Activated CD8-positive, alpha-beta T cell treated with anti-CD3 and anti-CD28 coated beads, Interleukin-2, amount 10 ng/mL, durations not matched to agents 7 days and 5 days (primary cell): ENCODE measurements at places on chromosomes 7 and 10. TPM values are rescaled to one million over a fixed set of nuclear protein-coding genes. Genes with fewer than 3 reads are reported as not detected.

GRCh38 chr10:66329147-66329546, 596.7 kb upstream of the LRRTM3 start:
- no peak overlapping the region for H3K27ac ChIP-seq
- H3K27me3 ChIP-seq, result no peaks in the 10 kb centered on the region
- no peaks in the 10 kb centered on the region for H3K4me1 ChIP-seq
- DNase-seq, result no peak
- no peak overlapping the region for H3K4me3 ChIP-seq

DNA sequence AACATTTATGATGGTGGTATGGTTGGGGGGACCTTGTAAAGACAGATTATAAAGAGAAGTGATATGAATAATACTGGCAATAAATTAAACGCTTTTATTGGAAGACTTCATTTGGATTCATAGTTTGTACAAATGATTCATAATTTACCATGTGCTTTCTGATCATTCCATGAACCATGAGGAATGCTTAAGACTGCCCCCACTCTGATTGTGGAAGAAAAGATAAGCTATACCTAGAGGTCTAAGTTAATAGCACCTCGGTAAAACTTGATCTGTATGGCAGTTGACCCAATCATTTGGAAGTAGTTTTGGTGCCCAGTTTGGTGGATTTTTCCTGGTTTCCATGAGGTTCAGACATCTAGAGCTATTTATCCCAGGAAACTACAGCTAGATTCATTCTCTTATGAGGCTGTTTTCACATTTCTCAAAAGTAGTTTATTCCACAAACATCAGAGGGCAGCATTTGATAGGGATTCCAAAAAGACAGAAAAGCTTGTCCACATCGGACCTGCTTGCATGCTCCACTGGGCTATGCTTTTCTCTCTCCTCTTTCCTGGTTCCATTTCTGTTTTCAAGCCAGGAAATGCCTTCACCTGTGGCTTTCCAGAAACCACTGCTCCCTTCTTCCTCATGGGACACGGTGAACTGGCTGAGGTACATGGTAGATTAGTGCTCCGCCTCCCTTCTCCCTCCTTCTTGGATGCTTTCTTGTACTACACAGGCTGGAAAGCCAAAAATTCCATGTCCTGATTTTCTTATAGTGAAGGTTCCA, 29.2 kb downstream of the TFAM start:
- no peaks in the 10 kb centered on the region for H3K36me3 ChIP-seq
- H3K4me3 ChIP-seq, result no peak overlapping the region
- peaks cover 4% of the 10 kb centered on the region for H3K27me3 ChIP-seq
- no peak overlapping the region for H3K27ac ChIP-seq
- H3K4me1 ChIP-seq, result no peaks in the 10 kb centered on the region
- no peak for DNase-seq

DNA sequence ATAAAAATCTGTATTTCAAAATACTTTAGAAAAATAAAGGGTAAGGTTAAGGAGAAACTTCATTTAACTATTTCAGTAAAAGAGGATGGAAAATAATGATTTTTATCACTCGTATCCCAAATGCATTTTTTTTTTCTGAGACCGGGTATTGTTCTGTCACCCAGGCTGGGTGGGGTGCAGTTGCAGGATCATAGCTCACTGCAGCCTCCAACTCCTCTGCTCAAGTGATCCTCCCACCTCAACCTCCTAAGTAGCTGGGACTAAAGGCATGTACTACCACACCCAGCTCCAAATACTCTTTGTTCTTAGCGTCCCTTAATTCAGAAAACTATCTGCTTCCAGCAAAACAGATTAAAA, 11.8 kb downstream of the KMT2C start:
- H3K4me1 ChIP-seq, result peaks cover 30% of the 10 kb centered on the region
- DNase-seq, result no peak
- H3K27ac ChIP-seq, result no peak overlapping the region
- H3K4me3 ChIP-seq, result no peak overlapping the region

- no peaks in the 10 kb centered on the region for H3K36me3 ChIP-seq
- H3K27ac ChIP-seq, result no peak overlapping the region
- DNase-seq, result no peak
- no peak overlapping the region for H3K4me3 ChIP-seq
Observed at GRCh38 chr7:7311001-7311400, 128.7 kb downstream of the C1GALT1 start.

GRCh38 chr10:10780746-10781145, 236.9 kb upstream of the CELF2 start:
- peaks cover 7% of the 10 kb centered on the region for H3K27me3 ChIP-seq
- no peak overlapping the region for H3K27ac ChIP-seq
- H3K4me1 ChIP-seq, result no peaks in the 10 kb centered on the region
- H3K4me3 ChIP-seq, result no peak overlapping the region
- no peaks in the 10 kb centered on the region for H3K36me3 ChIP-seq

GRCh38 chr7:81207801-81208200, 288.9 kb upstream of the SEMA3C start:
- H3K4me3 ChIP-seq, result no peak overlapping the region
- no peaks in the 10 kb centered on the region for H3K27me3 ChIP-seq
- no peak overlapping the region for H3K27ac ChIP-seq
- no peak for DNase-seq
- no peaks in the 10 kb centered on the region for H3K36me3 ChIP-seq

DNA sequence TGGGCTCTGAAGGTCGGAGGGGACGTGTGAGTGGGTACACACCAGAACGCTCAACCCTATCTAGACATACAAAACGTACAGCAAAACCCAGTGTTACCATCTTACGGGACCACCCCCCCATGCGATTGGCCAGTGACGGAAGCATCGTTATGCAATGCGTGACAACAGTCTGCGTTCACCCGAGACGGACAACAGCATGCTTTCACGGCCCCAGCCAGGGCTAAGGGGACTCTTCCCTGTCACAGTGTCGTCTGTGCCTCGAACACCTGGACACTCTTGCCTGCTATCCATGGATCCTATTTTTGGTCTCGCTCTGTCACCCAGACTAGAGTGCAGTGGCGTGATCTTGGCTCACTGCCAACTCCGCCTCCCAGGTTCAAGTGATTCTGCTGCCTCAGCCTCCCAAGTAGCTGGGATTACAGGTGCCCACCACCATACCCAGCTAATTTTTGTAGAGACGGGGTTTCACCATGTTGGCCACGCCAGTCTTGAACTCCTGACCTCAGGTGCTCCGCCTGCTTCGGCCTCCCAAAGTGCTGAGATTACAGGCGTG, 23.3 kb downstream of the DPYSL4 start:
- H3K36me3 ChIP-seq, result no peaks in the 10 kb centered on the region
- no peak overlapping the region for H3K4me3 ChIP-seq
- H3K4me1 ChIP-seq, result peaks cover 2% of the 10 kb centered on the region
- no peak for DNase-seq
- H3K27me3 ChIP-seq, result no peaks in the 10 kb centered on the region

GRCh38 chr7:113968713-113969112, 49.9 kb upstream of the PPP1R3A start:
- no peak overlapping the region for H3K27ac ChIP-seq
- no peak overlapping the region for H3K4me3 ChIP-seq
- no peaks in the 10 kb centered on the region for H3K4me1 ChIP-seq
- no peaks in the 10 kb centered on the region for H3K36me3 ChIP-seq

KCNIP2 gene
- total RNA-seq, result 2.7 TPM

DNAJB9 gene
- total RNA-seq, result 9.6 TPM

GCK gene
- not detected for total RNA-seq

ZNF679 gene
- not detected for total RNA-seq

SPDYE3 gene
- not detected for total RNA-seq
